ENCODE measurements at places on chromosomes 7 and 10. TPM values are rescaled to one million over a fixed set of nuclear protein-coding genes. Genes with fewer than 3 reads are reported as not detected.

Gene NRAP
- not detected for total RNA-seq

DNA sequence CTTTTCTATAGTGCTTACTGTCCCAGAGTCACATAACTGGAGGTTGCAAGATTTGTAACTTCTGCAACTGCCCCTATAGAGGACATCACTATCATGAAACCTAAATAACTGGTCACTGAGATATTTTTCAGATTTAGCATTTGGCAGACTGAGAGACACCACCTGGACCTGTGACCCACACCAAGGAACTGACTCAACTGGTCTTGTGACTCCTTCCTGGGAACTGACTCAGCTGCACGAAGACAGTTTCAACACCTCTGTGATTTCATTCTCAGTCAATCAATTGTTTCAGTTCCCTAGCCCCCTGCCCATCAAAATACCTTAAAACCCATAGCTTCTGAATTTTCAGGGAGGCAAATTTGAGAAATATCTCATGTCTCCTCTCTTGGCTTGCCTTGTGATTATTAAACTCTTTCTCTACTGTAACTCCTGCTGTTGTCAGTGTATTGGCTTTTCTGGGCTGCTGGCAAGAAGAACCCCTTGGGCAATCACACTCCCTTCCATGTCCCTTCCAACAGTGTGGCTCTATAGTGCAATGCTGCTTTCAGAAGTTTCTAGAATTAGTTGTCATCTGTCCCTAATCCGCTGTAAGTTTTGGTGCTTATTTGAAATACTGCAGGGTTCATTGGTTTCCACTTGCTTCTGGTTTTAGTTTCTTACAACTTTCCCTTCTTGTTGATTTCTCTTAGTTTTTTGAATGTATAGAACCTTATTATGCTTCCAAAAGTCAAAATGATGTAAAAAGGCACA lies 127.8 kb upstream of the ADCY1 start:
- peaks cover 19% of the 10 kb centered on the region for H3K4me1 ChIP-seq
- H3K36me3 ChIP-seq = no peaks in the 10 kb centered on the region
- H3K4me3 ChIP-seq = no peak overlapping the region
- peak overlapping the region; percentile 52 for H3K27ac ChIP-seq
- no peaks in the 10 kb centered on the region for H3K27me3 ChIP-seq
- DNase-seq = peak; percentile 67

DNA sequence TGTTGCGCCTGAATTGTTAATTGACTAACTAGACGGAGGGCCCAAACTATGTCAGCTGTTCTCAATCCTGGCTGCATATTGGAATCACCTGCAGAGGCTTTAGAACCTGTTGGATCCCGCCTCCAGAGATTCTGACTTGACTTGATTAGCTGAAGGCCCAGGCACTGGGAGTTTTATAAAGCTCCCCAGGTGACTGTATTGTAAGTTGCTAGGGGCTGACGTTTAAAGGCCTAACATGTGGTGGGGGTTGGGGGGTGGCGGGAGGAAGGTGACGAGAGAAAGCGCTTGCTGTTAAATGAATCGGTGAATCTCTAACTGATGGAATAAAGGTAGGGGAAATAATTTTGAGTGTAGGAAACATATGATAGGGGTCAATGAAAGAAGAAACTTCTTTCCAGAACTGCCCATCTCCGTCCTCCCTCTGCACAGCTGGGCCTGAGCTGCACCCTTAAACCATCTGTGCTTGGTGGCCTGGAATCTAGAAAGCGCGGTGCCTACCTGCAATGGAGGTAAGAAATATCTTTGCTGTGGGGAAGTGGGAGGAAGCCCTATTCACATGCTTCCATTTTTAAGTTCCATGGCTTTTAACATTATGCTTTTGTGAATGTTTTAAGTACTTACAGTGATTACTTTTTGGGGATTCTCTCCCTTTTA lies 225.0 kb upstream of the FAM3C start:
- peaks cover 22% of the 10 kb centered on the region for H3K27me3 ChIP-seq
- no peaks in the 10 kb centered on the region for H3K36me3 ChIP-seq
- no peak overlapping the region for H3K27ac ChIP-seq
- no peak for DNase-seq

Gene OR2A12
- not detected for total RNA-seq

- peaks cover 57% of the 10 kb centered on the region for H3K4me1 ChIP-seq
- H3K27ac ChIP-seq = peak overlapping the region; percentile 90
- no peaks in the 10 kb centered on the region for H3K27me3 ChIP-seq
- no peaks in the 10 kb centered on the region for H3K36me3 ChIP-seq
Measured at GRCh38 chr7:36279926-36280315, 109.7 kb upstream of the ANLN start.

Gene HOXA2
- total RNA-seq = 1.8 TPM

Gene CBX3
- total RNA-seq = 126 TPM

GRCh38 chr7:30652698-30653641 lies 29.3 kb downstream of the CRHR2 start:
- no peaks in the 10 kb centered on the region for H3K4me1 ChIP-seq
- DNase-seq = no peak
- no peak overlapping the region for H3K27ac ChIP-seq
- no peaks in the 10 kb centered on the region for H3K27me3 ChIP-seq
- H3K36me3 ChIP-seq = no peaks in the 10 kb centered on the region

DNA sequence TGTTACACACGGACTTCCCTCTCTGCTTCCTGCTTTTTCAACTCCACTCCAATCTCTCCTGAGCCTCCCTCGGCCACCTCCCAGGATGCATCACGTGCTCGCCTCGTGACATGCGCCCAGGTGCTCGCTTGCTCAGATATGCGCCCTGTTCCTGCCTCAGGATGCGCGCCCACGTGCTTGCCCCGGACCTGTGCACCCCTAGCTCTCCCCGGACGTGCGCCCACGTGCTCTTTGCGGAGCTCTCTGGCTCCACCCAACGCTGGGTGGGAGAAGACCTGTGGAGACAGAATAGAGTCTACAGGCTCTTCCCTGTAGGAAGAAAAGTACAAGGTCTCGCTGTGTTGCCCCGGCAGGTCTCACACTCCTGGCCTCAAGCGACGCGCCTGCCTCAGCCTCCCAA lies 23.1 kb downstream of the PARD3 start:
- no peaks in the 10 kb centered on the region for H3K4me1 ChIP-seq
- no peaks in the 10 kb centered on the region for H3K27me3 ChIP-seq
- no peak for DNase-seq

Gene ACSM6
- not detected for total RNA-seq

Gene DRGX
- 0.33 TPM for total RNA-seq

Gene AKR1D1
- not detected for total RNA-seq

Gene MINDY3
- total RNA-seq = 9.5 TPM

DNA sequence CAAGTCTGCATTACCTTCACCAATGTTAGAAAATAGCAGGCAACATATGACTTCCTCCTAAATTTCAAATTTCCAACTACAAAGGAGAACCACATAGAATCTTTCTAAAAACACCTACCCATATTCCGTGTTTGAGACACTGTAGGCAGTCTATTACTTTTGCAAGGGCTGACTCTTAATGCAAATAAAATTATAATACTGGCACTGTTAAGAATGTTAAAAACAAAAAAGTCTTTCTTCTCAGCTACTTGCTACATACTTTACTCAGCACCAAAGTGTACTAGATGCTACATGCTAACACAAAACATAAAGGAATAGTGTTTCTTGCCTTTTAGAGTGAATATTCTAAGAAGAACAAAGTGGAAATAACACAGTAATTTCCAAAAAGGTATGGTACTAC lies 65.4 kb downstream of the SRPK2 start:
- no peaks in the 10 kb centered on the region for H3K36me3 ChIP-seq
- H3K27ac ChIP-seq = no peak overlapping the region
- peaks cover 4% of the 10 kb centered on the region for H3K4me1 ChIP-seq
- no peaks in the 10 kb centered on the region for H3K27me3 ChIP-seq

DNA sequence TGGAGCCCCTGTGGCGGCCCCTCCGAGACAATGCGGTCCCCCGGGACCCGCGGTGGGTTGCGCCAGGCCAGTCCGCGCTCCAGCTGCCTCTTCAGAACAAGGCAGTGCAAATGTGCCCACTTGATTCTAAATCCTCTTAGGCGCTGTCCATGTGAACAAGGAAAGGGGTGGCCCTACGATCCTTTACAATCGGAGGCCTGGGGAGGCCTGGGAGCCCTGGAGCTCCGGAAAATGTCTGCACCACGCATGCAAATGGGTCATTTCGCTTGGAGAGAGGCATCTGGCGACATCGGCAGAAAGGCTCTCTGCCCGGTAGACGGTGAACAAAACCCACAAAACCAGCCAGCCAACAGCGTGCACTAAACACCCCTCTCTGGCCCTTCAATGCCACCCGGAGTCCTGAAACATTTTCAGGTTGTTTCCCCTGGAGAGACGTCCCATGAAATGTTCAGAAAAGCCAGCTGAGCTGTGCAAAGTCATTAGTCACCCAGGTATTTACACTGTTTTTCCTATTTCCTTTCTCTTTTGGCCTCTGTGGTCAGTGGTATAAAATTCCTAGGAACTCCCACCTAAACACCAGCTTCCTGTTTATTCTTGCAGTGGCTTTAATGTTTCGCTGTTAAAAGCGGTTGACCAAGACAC lies 102.8 kb upstream of the ZNF438 start:
- H3K4me3 ChIP-seq = peak overlapping the region; percentile 40
- H3K36me3 ChIP-seq = no peaks in the 10 kb centered on the region
- H3K4me1 ChIP-seq = peaks cover 11% of the 10 kb centered on the region
- H3K27me3 ChIP-seq = no peaks in the 10 kb centered on the region
- peak overlapping the region; percentile 48 for H3K27ac ChIP-seq

DNA sequence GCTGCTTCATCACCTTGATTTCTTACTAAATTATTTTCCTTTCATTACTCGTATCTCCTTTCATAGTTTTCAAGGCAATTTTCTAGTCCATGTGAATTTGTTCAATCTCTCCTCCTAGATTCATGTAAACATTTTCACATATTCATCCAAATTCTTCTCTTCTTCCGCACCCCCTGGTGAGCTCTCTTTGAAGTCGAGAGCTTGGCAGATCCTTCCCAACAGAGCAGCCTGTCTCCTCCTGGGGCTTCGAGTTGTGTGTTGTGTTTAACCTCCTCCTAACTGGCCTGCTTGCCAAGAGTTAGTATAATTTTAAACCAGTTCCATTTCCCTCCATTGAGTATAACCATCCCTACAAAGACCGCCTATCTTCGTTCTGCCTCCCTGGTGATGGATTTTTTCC lies 272.4 kb upstream of the CELF2 start:
- no peaks in the 10 kb centered on the region for H3K4me1 ChIP-seq
- no peaks in the 10 kb centered on the region for H3K36me3 ChIP-seq
- H3K27me3 ChIP-seq = no peaks in the 10 kb centered on the region
- DNase-seq = no peak

GRCh38 chr10:97498841-97499560 lies at the start of gene UBTD1:
TSS of gene UBTD1 (plus strand) at chr10:97498924. CDS start at chr10:97499204, 280 bp downstream.
- no peak for DNase-seq
- no peaks in the 10 kb centered on the region for H3K27me3 ChIP-seq
- peaks cover 19% of the 10 kb centered on the region for H3K4me1 ChIP-seq
- peak within 1 kb of the TSS; percentile 96 for H3K4me3 ChIP-seq
- H3K27ac ChIP-seq = peak within 1 kb of the TSS; percentile 85

DNA sequence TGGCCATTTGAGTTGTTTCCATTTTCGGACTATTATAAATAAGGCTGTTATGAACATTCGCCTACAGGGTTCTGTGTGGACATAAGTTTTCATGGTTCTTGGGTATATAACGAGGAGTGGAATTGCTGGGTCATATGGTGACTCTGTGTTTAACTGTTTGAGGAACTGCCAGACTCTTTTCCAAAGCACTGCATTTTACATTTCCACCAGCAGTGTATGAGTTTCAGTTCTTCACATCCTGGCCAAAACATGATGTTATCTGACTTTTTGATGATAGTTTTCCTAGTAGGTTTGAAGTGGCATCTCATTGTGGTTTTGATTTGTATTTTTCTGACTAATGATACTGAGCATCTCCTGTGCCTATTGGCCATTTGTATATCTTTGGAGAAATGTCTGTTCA lies 5.4 kb downstream of the SUV39H2 start:
- no peak for DNase-seq
- no peak overlapping the region for H3K27ac ChIP-seq
- H3K4me1 ChIP-seq = peaks cover 8% of the 10 kb centered on the region
- no peak overlapping the region for H3K4me3 ChIP-seq

Gene TRIM50
- total RNA-seq = not detected

DNA sequence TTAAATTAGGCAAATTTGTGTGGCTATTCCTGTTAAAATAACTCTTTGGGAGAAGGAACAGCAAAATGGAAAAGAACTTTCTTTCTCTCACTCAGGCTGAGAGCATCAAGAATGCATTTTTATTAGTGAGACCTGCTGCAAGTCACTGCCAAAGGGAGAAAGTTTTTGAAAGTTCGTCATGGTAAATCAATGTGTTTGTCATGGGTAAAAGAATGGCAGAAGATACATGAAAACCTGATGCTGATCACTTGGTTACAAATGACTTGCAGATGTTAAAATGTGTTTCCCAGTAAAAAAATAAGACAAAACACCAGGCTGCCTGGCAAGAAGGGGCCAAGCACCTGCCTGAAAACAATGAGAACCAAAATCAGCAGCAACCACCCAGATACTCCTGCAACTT lies 484.7 kb upstream of the NRP1 start:
- no peaks in the 10 kb centered on the region for H3K4me1 ChIP-seq
- no peak for DNase-seq
- no peaks in the 10 kb centered on the region for H3K36me3 ChIP-seq
- H3K27me3 ChIP-seq = no peaks in the 10 kb centered on the region

DNA sequence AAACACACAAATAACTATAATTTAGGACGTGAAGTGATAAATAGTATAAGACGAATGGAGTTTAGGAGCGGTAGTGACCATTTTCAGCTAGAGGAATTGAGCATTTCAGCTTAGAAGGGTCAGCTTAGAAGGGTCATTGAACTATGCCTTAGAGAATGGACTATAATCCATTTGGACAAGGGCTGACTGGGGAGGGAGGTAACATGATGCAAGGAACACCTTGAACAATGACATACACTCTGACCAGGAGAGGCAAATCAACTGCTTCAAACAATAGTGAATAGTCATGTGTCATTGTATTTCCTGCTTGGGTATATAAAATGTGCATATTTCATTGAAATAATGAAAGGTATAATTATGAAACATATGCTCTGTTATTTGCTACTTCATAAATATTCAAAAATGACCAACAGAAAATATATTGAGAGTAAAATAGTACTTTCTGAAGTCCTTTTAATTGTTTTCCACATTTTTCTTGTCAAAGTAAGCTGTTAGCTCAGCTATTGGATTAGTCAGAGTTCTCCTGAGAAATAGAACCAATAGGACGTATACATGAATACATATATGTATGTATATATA lies 40.5 kb upstream of the WASL start:
- no peak for DNase-seq
- no peak overlapping the region for H3K4me3 ChIP-seq
- H3K27ac ChIP-seq = no peak overlapping the region

GRCh38 chr7:17907014-17907413 lies 33.3 kb downstream of the SNX13 start:
- DNase-seq = peak; percentile 41
- H3K27ac ChIP-seq = no peak overlapping the region
- H3K4me3 ChIP-seq = no peak overlapping the region
- 0 out of 2 replicates have a peak, but pooled peaks cover 4% of the 10 kb centered on the region for H3K36me3 ChIP-seq

- H3K4me1 ChIP-seq = peaks cover 46% of the 10 kb centered on the region
- no peaks in the 10 kb centered on the region for H3K27me3 ChIP-seq
- H3K36me3 ChIP-seq = no peaks in the 10 kb centered on the region
- no peak overlapping the region for H3K4me3 ChIP-seq
- peak overlapping the region; percentile 21 for H3K27ac ChIP-seq
Measured at GRCh38 chr7:28570113-28570969, 158.0 kb downstream of the CREB5 start.

- H3K36me3 ChIP-seq = no peaks in the 10 kb centered on the region
- peaks cover 9% of the 10 kb centered on the region for H3K4me1 ChIP-seq
- no peak for DNase-seq
- no peak overlapping the region for H3K27ac ChIP-seq
- no peaks in the 10 kb centered on the region for H3K27me3 ChIP-seq
- no peak overlapping the region for H3K4me3 ChIP-seq
Measured at GRCh38 chr7:73611017-73611555, 13.2 kb downstream of the MLXIPL start.

GRCh38 chr10:79115302-79115701 lies 46.5 kb downstream of the ZMIZ1 start:
- DNase-seq = no peak
- H3K27ac ChIP-seq = no peak overlapping the region
- no peak overlapping the region for H3K4me3 ChIP-seq
- peaks cover 30% of the 10 kb centered on the region for H3K4me1 ChIP-seq
- H3K36me3 ChIP-seq = peaks cover 16% of the 10 kb centered on the region
